ENCODE measurements at places on chromosomes 7 and 10. TPM values are rescaled to one million over a fixed set of nuclear protein-coding genes. Genes with fewer than 3 reads are reported as not detected.
A peak's percentile ranks its signal among the peaks of the same experiment; 100 is the strongest.

DNA sequence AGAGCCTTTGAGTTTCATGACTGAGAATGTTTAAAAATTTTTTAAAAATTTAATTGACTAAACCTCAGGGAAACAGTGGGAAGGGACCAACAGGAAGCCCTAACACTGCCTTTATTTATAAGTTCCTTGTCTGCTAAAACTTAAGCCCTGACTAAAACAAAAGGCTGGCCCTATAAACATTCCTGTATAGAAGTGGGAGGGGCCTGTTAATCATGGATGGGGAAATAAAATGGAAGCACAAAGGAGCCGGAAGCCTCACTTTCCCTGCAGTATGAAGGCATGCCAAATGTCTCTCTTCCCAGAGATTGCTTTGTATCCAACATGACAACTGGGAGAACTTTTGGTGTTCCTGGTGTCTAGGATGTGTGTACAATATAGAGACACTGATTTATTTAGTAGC lies 66.0 kb downstream of the VPS50 start:
- no peak for DNase-seq

GRCh38 chr10:98391065-98391464 lies 23.9 kb downstream of the PYROXD2 start:
- no peak for DNase-seq

GRCh38 chr10:78863140-78863905 lies 205.4 kb upstream of the ZMIZ1 start:
- no peak for DNase-seq

- DNase-seq = no peak
Measured at GRCh38 chr7:20299647-20300312, 30.9 kb upstream of the ITGB8 start.

Gene LRIT1
- not detected for total RNA-seq

Gene GET4
- total RNA-seq = 22.8 TPM

DNA sequence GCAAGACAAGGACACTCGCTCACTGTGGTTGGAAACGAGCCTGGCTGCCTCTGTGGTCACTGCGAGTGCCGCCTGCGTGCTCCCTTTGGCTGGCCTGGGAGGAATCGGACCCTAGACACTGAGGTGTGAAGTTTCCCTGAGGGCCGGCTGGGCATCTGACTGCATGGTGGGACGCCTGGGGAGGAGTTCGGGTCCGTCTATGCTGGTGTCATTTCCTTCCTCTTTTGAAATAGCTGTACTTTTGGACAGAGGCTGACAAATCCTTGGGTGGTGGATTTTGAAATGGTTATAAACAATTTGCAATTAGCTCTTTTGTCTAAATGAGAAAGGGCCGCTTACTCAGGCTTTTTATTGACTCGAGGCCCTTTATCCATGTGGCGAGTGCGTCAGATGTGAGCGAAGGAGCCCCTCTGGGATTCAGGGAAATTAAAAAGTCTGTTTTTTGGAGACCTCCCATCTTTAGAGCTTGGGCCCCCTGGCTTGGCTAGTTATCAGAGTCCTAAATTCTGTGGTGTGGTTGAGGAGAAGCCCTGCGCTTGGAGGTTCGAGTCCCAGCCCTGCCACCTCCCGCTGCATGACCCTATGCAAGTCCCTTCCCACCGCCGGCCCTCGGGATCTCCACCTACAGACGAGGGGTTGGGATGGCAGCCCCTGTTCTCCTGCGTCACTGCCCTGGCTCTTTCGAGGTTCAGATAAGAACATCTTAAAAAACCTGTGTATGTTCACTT lies 147.1 kb downstream of the RGS10 start:
- peak; percentile 67 for DNase-seq

GRCh38 chr7:121069346-121070100 lies 81.0 kb downstream of the CPED1 start:
- DNase-seq = no peak

Gene CLRN3
- 28.5 TPM for total RNA-seq

GRCh38 chr10:123270221-123270620 lies 116.0 kb downstream of the BUB3 start:
- no peak for DNase-seq

DNA sequence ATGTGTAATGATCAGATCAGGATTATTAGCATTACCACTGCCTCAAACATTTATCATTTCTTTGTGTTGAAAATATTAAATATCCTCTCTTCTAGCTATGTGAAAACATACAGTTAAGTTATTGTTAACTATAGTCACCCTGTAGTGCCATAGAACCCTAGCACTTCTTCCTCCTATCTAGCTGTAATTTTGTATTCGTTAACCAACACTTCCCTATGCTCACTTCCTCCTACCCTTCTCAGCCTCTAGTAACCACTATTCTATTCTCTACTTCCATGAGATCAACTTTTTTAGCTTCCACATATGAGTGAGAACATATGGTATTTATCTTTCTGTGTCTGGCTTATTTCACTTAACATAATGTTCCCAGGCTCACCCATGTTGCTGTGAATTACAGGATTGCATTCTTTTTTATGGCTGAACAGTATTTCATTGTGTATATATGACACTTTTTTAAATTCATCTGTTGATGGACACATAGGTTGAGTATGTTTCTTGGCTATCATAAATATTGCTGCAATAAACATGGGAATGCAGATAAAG lies 132.7 kb upstream of the RHOBTB1 start:
- no peak for DNase-seq

- DNase-seq = peak; percentile 31
Measured at GRCh38 chr10:127243490-127244272, 47.3 kb upstream of the INSYN2A start.

GRCh38 chr10:61475449-61475873 lies 22.3 kb upstream of the TMEM26 start:
- DNase-seq = no peak

DNA sequence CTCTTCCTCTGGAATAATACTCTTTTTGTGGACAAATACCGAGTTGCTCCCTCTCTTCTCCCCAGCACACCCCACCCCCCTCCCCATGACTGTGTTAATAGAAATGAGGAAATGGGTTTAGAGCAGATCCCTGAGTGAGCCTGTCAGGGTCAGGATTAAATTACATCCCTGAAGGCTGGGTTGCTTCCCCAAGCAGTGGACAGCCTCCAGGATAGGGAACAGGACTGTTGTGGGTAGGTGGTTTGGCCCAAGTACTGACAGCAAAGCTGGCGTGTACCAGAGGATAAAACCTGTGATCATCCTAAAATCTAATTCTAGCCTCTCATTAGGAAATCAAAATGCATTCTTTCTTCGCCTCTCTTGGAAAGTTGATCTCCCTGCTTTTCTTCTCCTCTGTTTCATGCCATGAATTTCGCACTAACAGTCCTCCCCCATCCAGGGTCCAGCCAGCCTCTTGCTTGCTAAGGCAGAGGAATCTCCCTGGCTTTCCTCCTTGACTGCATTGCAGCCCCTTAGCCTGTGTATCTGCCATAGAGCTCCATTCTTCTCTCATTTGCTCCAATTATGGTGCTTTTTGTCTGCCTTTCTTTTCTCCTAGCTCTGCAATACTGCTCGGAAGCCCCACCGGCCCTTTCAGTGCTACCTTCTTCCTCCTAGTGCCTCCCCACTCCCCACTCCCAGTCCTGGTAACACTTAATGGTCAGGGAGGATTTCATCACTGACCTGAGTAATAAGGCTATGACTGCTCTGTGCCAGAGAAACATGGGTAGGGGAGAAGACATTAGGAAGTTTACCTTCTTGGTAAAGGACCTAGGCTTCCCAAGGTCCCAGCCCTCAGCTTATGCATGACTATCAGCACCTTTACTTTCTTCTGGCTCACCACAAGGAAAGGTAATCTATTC lies 8.4 kb downstream of the LRRC4 start:
- no peak for DNase-seq

- no peak for DNase-seq
Measured at GRCh38 chr10:22875581-22875980, 52.3 kb upstream of the ARMC3 start.

DNA sequence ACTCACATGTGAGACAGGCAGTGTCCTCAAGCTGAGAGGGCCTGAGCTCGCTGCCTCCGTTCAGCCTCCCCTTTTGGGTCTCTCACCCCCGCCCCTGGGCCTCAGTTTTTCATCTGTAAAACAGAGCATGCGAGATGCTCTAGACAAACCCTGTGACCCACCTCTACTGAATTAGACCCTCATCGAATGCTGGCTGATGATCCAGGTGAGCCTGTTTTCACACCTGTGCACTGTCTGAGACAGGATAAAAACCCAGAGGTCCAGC lies 102.1 kb downstream of the PDGFA start:
- no peak for DNase-seq

GRCh38 chr7:30027065-30027456 lies 559 bp upstream of the FKBP14 start:
- DNase-seq = no peak

DNA sequence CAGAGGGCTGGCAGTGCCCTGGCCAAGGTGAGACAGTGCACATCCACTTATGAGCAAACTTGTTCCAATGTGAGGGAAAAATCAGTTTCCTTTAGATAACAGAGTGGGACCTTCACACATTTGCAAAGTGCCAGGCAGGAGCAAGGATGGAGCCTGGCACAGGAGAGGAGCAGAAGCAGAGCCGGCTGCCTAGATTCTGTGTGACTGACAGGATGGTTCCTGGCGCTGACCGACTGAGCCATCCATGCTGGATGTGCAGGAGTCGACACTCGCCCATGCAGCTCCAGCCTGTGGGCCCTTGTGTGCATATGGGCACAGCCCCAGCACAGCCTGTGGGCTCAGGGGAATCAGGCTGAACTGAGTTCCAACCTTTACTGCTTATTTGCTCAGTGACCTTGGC lies 346.5 kb downstream of the GRID1 start:
- DNase-seq = no peak

Gene TAS2R16
- not detected for total RNA-seq

DNA sequence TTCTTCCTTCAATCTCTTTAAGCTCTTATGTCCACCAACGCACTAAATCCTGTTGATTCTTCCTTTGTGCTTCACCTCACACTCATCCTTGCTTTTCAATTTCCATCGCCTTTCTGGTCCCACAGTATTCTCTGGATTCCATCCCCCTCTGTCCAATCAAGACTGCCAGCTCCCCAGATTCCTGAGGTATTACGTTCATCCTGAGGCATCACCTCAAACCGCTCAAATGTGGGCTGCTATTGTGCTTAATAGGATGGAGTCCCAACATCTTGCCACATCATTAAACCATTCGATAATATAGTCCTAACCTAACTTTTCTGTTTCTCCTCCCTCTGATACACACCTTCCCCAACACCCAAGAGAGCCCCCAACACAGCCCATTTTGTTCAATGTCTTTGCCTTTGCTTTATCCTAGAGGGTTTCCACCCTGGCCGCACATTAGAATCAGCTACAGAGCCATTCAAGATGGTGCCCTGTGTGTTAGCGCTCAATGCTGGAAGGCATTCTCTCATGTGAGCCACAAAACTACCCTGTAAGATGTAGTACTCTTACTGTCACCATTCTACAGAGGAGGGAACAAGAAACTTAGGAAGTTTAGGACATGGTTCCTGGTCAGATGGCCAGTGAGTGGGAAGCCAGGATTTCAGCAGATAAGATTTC lies 79.5 kb upstream of the LEP start:
- DNase-seq = no peak

DNA sequence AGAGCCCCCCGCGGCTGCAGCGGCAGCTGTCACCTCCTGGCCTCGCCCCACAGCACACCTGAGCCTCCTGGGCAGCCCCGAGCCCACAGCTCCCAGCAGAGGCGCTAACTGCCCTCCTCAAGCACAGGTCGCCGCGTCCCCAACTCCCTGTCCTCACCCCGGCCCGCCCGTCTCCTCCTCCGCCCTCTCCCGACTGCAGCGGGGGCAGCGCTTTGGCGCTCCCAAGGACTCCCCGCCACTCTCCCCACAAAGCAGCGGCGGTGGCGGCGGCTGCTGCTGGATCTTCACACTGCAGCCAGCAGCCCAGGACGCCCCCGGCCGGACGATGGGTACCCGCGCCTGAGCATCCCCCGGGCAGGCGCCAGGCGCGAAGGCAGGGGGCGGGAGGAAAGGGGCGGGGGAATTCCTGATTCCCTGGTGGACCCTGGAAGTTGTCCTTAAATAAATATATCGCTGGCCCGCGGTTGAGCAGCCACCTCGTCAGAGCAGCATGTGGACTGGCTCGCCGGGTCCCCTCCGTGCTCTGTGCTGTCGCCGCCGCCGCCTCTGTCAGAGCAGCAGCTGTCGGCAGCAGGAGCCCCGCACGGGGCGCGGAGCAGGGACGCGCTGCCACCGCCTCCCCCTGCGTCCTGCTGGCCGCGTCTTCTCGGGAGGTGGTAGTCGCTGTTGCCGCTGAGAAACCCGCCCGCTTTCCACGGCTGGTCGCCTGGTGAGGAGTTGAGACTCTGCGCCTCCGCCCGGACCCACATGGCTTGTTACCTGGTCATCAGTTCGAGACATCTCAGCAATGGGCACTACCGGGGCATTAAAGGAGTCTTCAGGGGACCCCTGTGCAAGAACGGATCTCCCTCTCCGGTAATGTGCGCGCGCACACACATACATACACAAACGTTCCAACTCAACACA lies at the start of gene ZNF804B:
TSS of gene ZNF804B (plus strand) at position 471 of the 906 bp plus-strand sequence. CDS start at position 748, 277 bp downstream.
- peak; percentile 37 for DNase-seq

- no peak for DNase-seq
Measured at GRCh38 chr10:8392216-8392615, 337.7 kb downstream of the GATA3 start.

DNA sequence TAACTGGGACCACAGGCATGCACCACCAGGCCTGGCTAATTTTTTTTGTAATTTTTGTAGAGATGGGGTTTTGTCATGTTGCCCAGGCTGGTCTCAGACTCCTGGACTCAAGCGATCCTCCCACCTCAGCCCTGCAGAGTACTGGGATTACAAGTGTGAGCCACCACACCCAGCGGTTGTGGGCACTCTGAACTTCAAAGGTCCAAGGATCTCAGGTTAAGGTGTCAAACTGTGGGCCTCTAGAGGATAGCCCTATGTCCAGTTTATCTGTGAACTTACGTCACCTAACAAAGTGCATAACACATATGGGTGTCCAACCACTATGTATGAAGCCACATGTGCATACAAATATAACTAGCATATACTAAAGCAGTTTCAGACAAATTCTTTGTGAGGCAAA lies 3.2 kb upstream of the IL2RA start:
- DNase-seq = no peak

- peak; percentile 75 for DNase-seq
Measured at GRCh38 chr7:35801392-35802101, 690 bp downstream of the SEPTIN7 start.

Gene PRLHR
- not detected for total RNA-seq

DNA sequence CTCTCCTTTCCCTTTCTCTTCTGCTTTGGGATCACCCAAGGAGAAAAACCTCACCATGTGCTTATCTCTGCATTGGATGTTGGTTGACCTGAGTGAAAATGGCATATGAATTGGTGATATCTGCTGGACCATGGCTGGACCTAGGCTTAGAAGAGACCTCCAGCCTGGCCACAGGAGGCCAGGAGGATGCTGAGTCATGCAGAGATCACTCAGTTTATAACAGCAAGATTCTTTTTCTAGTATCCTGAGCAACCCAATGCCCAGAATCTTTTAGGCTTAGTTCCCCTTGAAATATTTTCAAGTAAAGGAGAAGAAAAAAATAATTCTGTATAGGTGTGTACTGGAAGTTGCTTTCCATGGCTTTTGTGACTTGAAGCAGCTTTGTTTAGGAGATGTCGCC lies 236.3 kb downstream of the KLF6 start:
- DNase-seq = no peak

- DNase-seq = no peak
Measured at GRCh38 chr10:75358835-75359421, 42.6 kb downstream of the ZNF503 start.

Data from right lobe of liver (tissue), 6 donors.